ENCODE measurements at places on chromosomes 3 and 15. TPM values are rescaled to one million over a fixed set of nuclear protein-coding genes. Genes with fewer than 3 reads are reported as not detected.

Gene CYFIP1
- 76.2 TPM for total RNA-seq

Gene SLC2A2
- not detected for total RNA-seq

Gene GPR149
- total RNA-seq, result not detected

Gene TAMM41
- 26.2 TPM for total RNA-seq

Gene PTPN9
- total RNA-seq, result 36.1 TPM

Gene CLEC3B
- not detected for total RNA-seq

Gene BLM
- 12.6 TPM for total RNA-seq

Gene TPRG1
- 0.38 TPM for total RNA-seq

Gene MAP1A
- total RNA-seq, result 0.81 TPM

Gene C3orf20
- not detected for total RNA-seq

Gene SPINT1
- 1.2 TPM for total RNA-seq

Gene ARGFX
- not detected for total RNA-seq

Gene HERC2
- 51.0 TPM for total RNA-seq

Gene GOLGA8T
- total RNA-seq, result 1.6 TPM

Gene CCR8
- not detected for total RNA-seq

Gene CNTN4
- total RNA-seq, result not detected

Gene MORF4L1
- total RNA-seq, result 517 TPM

Gene ACTC1
- 0.27 TPM for total RNA-seq

Gene RLBP1
- not detected for total RNA-seq

Measured in A549 treated with ZK216348 at 1 μM for 4 hours (cell line).